ENCODE measurements at places on chromosomes 12 and 14.

DNA sequence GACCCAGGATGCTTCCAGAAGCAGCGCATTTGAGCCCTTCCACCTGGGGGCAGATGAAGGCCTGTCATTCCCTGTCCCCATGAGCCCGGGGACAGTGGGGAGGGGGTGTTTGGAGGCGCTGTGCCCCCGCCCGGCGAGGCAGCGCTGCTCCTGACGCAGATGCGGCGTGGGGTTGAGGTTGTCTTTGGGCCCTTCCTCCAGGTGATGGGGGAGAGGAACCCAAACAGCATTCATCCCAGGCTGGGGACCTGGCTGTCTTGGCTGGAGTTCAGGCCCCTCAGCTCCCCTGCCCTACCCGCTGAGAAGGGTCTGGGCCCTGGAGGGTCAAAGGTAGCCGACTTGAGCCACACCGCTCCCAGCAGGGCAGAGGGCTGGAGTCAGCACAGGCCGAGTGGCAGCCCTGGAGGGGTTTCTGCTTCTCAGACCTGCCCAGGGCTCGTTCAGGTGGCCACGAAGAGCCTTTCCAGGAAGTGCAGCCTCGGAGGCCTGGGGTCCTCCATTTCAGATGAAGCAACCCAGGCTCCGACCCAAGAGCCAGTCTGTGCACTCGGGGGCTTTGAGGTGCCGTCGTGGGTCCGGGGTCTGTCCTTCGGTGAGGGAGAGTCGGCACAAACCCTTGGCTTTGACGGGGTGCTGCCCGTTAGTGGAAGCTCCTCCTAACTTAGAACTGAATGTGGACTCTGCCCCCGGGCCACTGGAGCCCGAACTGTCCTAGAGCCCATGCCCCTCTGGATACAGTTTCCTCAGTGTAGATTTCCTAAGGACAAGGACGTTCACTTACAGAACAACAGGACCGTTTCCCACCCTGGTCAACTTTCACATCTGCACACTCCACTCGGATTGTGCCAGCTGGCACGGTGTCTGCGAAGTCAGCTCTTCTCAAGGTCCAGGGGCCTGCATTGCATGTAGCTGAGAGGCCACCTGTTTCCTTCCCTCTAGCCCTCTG lies 16.1 kb downstream of the ACADS start:
- DNase-seq, result no peak

- DNase-seq, result no peak
Observed at GRCh38 chr12:113766879-113767878, 198.9 kb downstream of the RBM19 start.

GRCh38 chr12:124764870-124765580 lies 98.6 kb downstream of the SCARB1 start:
- DNase-seq, result no peak

GRCh38 chr12:34389378-34390170 lies 367.3 kb downstream of the ALG10 start:
- DNase-seq, result no peak

- DNase-seq, result no peak
Observed at GRCh38 chr12:68119250-68119649, 40.3 kb downstream of the IFNG start.

GRCh38 chr12:112386726-112387125 lies 4.5 kb upstream of the HECTD4 start:
- no peak for DNase-seq
